ENCODE measurements at places on chromosomes 4 and X. TPM values are rescaled to one million over a fixed set of nuclear protein-coding genes. Genes with fewer than 3 reads are reported as not detected.

- no peak for DNase-seq
Measured at GRCh38 chr4:138919094-138919936, 96.3 kb upstream of the NOCT start.

DNA sequence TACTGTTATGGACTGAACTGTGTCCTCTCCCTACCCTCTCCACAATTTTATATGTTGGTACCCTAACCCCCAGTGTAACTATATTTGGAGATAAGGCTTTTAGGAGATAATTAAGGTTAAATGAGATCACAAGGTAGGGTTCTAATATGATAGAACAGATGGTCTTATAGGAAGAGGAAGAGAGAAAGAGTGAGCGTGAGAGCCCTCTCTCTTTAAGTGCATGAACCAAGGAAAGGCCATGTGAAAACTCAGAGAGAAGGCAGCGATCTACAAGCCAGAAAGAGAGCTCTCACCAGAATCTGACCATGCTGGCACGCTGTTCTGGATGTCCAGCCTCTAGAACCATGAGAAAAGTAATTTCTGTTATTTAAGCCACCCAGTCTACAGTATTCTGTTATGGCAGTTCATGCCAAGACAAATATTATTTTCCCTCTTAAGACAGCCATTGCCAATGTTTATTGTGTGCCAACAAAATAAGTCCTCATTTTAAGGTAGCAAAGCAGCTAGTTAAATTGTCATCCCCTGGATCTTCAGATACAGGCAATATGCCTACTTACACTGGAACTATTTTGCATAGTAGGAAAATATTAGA is 336.2 kb downstream of the MID1IP1 start:
- no peak for DNase-seq

DNA sequence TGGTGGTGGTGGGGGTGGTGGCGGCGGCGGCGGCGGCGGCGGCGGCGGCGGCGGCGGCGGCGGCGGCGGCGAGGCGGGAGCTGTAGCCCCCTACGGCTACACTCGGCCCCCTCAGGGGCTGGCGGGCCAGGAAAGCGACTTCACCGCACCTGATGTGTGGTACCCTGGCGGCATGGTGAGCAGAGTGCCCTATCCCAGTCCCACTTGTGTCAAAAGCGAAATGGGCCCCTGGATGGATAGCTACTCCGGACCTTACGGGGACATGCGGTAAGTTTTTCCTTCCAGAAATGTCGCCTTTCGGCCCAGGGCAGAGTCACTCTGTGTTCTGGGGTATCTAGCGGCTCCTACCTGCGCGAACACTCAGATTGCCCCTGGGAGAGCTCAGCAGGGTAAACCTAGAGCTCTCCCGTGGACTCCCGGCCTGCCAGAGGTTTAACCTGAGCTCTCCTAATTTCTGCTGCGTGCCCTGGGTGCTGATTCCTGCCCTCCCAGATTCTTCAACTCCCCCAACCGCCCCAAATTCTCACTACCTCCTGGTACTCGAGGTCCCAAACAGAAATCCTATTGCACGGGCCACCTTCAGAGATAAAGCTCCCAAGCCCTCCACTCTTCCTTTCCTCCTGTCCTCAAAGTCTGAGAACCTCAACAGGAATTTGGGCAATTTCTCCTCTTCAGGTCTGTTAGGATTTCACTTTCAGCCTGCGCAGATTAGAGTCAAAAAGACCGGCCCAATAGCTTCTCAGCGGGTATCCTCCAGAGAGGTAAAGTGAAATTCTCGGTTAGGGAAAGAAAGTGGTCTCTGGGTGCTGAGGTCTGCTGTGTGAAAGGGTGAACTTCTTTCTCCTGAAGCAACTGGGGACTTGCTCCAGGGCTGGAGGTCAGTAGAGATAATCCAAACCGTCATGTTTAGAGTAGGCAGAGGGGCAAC is 2.9 kb downstream of the AR start:
- no peak for DNase-seq

GRCh38 chr4:2049811-2050210 is 9.3 kb upstream of the NAT8L start:
- DNase-seq, result no peak

- no peak for DNase-seq
Measured at GRCh38 chr4:38001927-38002326, 41.7 kb downstream of the PTTG2 start.

CSAG3 gene
- polyA plus RNA-seq, result not detected

- no peak for DNase-seq
Measured at GRCh38 chr4:37124800-37125199, 119.7 kb upstream of the NWD2 start.

DNA sequence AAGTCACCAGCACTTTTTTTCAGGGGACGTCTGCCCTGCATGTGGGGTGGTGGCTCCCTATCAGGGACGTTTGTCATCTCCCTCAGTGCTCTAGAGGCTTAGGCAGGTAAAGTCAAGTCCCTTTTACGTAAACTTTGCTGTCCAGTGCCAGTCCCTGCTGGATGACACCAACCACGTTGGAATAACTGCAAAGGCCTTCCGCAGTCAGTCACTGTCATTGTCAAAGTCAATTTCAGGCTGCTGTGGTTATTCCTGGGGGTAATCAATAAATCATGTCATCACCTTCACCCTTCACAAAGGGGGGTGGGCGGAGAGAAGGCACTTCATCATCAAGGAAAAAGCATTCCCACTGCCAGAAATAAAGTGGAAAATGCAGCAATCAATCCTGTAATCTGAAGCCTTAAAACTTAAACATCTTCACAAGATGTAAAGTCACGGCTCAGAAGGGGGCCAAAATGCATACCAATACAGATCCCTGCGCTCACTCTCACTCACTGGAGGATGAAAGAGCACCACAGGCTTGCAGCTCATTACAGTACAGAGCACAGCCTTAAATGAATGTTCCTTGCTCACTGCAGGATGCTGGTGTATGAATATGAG is 56.2 kb downstream of the CLDN22 start:
- no peak for DNase-seq

- no peak for DNase-seq
Measured at GRCh38 chr4:54067166-54067565, 2.8 kb upstream of the CHIC2 start.

MSX1 gene
- polyA plus RNA-seq, result 0.91 TPM

EXOC1L gene
- not detected for polyA plus RNA-seq

ZXDA gene
- 4.3 TPM for polyA plus RNA-seq

SYN1 gene
- polyA plus RNA-seq, result 6.6 TPM

MAGEA1 gene
- not detected for polyA plus RNA-seq

DNA sequence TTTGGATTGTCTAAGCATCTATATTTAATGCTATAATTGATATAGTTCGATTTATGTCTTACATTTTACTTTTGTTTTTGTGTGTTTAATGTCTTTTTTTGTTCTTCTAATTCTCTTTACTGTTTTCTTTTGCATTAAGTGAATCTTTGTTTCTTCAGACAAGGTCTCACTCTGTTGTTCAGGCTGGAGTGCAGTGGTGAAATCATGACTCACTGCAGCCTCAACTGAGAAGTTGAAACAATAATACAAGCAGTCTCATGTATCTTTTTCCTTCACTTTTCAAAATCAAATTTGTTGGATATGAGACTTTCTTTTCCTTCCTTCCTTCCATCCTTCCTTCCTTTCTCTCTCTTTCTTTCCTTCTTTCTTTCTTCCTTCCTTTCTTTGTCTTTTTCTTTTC is 1401.6 kb downstream of the ADGRL3 start:
- DNase-seq, result no peak

CXXC4 gene
- 9.1 TPM for polyA plus RNA-seq

DNA sequence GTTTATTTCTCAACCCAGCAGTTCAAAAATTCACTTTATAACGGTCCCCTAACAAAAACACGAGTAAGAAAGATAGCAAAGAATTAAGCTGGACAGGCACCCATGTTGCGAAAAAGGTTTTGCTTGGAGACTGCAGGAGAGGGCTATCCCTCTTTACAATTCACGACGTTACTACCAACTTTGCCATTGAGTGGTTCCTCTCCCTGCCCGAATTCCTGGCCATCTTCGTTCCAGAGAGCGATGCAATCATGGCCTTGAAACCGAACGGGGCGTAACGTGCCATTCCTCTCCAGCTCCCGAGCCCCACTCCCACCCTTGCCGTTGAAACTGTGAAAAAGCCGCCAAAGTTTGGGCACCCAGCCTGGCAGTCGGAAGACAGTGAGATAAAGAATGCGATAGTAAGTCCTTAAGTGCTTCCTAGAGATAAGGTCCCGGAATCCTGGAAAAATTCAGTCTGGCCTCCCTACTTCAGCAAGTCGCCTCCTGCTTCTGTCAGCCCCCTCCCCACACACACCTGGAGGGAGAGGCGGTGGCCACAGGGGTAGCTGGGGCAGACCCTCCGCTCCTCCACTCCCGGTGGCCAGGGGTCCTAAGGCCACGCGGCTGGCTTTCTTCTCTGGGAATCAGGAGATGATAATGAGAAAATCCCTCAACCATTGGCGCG is 65.2 kb downstream of the FBXO8 start:
- DNase-seq, result no peak

FRAS1 gene
- polyA plus RNA-seq, result 10.2 TPM

CT45A1 gene
- polyA plus RNA-seq, result not detected

DNA sequence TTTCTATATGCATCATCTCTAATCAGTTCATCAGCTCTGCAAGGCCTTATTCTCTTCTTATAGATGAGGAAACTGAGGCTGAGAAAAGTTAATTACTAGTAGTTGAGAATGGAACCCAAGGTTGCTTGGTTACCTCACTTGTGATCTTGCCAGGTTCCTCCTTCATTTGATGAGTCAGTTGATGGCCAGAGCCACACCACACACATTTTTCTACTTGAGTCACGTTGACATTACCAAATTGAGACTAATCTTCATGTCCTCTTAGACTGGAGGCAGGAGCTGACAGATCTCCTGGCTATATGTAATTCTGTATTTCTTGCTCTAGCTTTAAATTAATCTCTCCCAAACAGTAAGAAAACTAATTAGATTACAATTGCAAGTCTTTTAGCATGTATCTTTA is 428.4 kb downstream of the AFF2 start:
- DNase-seq, result no peak

DNA sequence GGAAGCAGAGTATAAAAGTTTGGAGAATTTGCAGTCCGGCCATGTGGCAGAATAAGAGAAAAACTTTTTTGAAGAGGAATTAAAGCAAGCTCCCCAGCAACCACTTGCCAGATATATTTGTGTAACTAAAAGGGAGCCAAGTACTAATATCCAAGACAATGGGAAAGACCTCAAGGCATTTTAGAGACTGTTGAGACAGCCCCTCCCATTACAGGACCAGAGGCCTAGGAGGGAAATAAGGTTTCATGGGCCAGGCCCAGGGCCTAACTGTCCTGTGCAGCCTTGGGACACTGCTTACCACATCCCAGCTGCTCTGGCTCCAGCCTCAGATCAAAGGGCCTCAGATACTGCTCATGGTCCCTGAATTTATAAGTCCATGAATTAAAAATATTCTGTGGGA is 659.4 kb downstream of the PCDH19 start:
- no peak for DNase-seq

PRKG2 gene
- polyA plus RNA-seq, result 1.8 TPM

PABPC4L gene
- 9.6 TPM for polyA plus RNA-seq

DNA sequence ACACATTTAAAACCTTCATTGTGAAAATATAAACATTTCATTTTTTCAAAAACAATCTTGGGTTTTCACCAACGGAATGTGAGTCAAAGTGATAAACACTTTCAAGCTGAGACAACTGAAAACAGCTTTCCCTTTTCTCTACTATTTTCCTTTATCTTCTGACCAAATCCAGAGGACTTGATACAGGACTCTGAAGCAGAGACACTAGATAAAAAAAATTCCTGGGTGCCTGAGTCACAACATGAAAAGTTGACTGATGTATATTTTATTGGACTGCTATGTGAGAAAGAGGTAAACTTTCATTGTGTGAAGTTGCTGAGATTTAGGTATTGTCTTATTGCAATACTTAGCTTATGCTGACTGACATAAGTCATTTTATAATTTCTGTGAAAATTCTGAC is 411.2 kb downstream of the SPOCK3 start:
- DNase-seq, result no peak

MUC7 gene
- 0.24 TPM for polyA plus RNA-seq

GRCh38 chrX:20063716-20064351 is 52.9 kb downstream of the MAP7D2 start:
- DNase-seq, result no peak

GRCh38 chrX:44913656-44914531 is 40.9 kb downstream of the KDM6A start:
- no peak for DNase-seq

PPEF1 gene
- polyA plus RNA-seq, result 0.79 TPM

DNA sequence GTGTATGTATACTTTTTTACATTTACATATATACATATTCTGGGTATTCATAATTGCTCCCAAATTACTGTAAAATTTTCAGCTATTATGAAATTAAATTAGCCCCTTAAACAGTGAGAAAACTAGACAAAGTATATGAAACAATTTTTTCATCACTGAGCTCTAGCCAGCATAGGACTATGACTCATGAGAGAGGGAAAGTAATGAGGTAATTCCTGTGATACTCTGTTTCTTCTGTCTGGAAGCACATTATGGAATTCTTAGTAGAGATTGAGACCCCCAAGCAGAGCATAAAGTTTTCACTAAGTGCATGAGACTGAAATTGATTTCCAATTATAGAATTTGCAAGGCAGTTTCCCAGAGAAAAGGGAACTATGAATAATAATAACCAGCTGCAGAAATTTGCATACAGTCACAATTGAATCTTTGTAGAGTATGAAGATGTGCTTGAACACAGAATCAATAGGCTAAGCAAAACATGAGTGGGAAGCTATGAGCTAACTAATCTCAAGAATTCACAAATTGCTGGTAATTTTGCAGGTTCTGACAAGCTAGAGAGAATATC is 779.3 kb downstream of the ARAP2 start:
- no peak for DNase-seq

DUX4 gene
- 0.89 TPM for polyA plus RNA-seq

PAGE4 gene
- 0.43 TPM for polyA plus RNA-seq

DNA sequence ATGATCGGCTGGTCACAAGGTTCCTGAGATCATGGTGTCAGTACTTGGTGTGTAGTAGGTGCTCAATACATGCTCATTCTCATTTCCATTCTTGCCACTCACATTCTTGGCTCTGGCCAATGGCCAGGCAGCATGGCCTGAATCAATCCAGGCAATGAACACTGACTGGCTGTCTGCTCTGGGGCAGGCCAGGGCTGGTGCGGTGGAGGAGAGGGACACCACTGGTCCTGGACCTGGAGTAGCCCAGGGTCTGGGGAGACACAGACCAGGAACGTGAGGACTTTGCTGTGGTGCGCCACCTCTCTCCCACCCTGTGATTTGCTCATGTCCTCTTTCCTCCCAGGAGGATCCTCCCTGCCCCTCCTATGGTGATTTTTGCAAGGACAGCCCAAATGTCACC is 119.4 kb downstream of the PSAPL1 start:
- DNase-seq, result no peak

All from left renal pelvis (tissue), 4 donors.